ENCODE measurements at places on chromosomes 2 and 18. TPM values are rescaled to one million over a fixed set of nuclear protein-coding genes. Genes with fewer than 3 reads are reported as not detected.

IL18RAP gene
- 0.61 TPM for polyA plus RNA-seq

RAB27B gene
- 0.59 TPM for polyA plus RNA-seq

- no peaks in the 10 kb centered on the region for H3K4me1 ChIP-seq
- no peak for DNase-seq
- H3K4me3 ChIP-seq: no peak overlapping the region
- no peaks in the 10 kb centered on the region for H3K27me3 ChIP-seq
These were observed 199.5 kb downstream of the OSR1 start for GRCh38 chr2:19158896-19159295.

GRCh38 chr2:196195302-196195701, 23.9 kb upstream of the STK17B start:
- no peak overlapping the region for H3K4me3 ChIP-seq
- H3K27ac ChIP-seq: no peak overlapping the region
- no peaks in the 10 kb centered on the region for H3K36me3 ChIP-seq
- no peaks in the 10 kb centered on the region for H3K4me1 ChIP-seq
- H3K27me3 ChIP-seq: no peaks in the 10 kb centered on the region

DNA sequence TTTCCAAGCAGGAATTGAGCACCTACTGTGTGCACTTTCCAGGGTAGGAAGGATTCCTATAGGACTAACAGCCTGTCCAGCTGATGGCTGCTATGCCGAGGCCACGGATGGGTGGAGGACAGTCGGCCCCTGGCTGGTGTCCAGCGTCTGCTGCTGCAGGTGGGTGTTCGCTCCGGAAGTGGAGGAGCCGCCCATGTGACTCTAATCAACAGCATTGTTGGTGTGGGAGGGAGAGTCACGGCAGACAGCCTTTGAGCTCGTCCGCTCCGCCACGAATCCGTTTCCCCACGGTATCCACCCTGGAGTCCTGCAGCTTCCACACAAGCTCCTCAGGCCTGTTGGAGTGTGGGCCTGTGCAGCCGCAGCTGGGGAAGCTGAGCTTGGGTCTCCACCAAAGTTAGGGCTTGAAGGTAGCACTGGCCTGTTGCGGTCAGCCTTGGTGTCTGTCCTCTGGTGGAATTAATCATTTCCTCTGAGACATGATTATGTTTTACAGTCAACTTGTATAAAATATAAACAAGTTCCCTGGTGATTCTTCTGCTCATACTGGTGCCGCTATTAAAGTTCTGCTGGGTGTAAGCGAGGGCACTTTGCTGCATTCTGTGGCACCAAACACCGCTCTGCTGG, 185.9 kb upstream of the TPO start:
- no peaks in the 10 kb centered on the region for H3K36me3 ChIP-seq
- no peaks in the 10 kb centered on the region for H3K27me3 ChIP-seq
- DNase-seq: no peak
- H3K27ac ChIP-seq: no peak overlapping the region

DNA sequence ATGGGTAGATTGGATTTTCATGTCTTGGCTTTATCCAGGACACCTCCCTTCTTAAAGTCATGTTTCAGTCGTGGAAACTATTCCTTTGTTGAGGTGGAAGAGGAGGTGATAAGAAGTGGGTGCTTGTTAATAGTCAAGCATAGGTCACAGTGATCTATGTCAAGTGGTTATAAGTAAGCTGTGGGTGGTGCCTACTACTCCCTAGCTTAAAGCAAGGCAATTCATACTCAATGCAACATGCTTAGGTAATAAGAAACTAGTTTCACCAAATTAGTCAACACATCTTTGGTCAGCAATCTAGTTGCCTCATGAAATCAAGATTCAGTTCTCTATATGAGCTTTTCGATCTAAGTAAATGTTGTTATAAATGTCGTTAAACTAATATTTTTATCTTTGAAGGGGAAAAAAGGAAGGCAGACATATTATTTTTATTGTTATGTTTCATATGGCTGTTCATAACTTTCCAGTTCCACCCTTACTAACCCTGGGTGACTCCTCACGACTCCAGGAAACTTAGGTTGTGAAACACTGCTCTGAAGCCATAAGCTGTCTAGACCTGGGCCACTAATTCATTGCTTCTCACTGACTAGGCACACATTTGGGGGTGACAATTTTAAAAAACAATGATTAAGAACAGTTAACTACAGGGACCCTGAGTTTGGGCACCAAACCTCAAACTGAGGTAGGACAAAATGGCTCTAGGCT, 5.8 kb upstream of the ABCB11 start:
- peaks cover 19% of the 10 kb centered on the region for H3K4me1 ChIP-seq
- DNase-seq: no peak
- H3K36me3 ChIP-seq: no peaks in the 10 kb centered on the region
- peaks cover under 1% of the 10 kb centered on the region for H3K27me3 ChIP-seq
- H3K27ac ChIP-seq: no peak overlapping the region
